ENCODE measurements at places on chromosomes 2 and 18.

- DNase-seq, result no peak
These were observed 149.2 kb downstream of the TWIST2 start for GRCh38 chr2:238997137-238997390.

- DNase-seq, result no peak
These were observed 2.0 kb downstream of the MBD5 start for GRCh38 chr2:148022882-148023281.

DNA sequence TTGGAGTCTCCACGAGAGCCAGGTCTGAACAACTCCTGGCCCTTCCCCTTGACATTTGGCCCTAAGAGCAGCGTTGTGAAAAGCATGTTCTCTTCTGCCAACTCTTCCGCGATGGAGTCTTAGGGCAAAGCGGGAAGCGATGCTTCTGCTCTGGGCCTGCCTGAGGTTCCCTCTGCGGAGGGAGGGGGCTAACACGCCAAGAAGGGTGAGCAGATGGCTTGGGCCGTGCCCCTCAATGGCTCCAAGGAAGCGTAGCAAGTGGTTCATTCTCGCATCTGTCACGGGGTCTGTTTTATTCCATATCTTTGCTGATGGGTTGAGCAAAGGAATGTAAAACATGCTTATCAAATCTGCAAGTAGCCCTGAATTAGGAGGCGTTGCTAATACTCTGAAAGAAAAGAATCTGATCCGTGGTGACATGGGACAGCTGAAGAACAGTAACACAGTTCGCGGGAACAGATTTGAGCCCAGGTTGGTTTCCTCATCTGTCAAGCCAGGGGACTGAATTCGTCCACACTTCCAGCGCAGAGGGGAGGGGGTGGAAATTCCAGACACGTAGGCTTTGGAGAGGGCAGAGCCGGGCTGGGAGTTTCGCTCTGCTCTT is 38.0 kb downstream of the DNMT3A start:
- no peak for DNase-seq

DNA sequence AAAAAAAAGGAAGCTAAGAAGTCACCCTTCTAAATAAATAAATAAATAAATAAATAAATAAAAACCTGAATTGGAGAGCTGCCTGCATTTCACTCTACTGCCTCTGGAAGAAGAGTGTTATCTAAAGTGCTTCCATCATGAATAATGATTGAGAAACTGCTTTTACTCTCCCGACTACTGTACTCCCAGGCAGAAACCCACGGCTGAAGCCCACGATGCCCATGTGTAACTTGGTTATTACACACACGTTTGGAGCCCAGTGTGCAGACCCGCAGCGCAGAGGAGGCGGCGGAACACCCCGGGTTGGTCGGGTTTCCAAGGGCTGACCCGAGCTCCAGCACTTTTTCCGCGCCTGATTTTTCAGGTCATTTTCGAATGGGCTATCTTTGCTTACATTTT is 697 bp upstream of the SPATS2L start:
- peak; percentile 80 for DNase-seq

DNA sequence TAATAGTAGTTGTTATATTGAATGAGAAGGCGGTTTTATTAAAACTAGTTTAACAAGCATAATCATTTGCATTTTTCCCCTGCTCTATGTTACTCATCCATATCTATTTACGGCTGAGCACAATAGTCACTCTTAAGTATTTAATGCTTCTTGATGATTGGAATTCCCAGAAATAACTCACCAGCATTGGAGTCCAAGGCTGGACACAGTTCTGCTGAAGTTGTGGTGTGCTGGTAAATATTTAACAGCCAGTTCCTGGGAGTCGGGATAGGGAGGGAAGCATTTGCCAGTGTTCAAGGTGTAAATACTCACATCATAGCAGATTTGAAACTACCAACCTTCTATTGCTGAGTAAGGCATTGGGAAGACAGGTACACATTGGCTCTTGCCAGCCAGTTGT is 315.1 kb downstream of the MTX2 start:
- no peak for DNase-seq

DNA sequence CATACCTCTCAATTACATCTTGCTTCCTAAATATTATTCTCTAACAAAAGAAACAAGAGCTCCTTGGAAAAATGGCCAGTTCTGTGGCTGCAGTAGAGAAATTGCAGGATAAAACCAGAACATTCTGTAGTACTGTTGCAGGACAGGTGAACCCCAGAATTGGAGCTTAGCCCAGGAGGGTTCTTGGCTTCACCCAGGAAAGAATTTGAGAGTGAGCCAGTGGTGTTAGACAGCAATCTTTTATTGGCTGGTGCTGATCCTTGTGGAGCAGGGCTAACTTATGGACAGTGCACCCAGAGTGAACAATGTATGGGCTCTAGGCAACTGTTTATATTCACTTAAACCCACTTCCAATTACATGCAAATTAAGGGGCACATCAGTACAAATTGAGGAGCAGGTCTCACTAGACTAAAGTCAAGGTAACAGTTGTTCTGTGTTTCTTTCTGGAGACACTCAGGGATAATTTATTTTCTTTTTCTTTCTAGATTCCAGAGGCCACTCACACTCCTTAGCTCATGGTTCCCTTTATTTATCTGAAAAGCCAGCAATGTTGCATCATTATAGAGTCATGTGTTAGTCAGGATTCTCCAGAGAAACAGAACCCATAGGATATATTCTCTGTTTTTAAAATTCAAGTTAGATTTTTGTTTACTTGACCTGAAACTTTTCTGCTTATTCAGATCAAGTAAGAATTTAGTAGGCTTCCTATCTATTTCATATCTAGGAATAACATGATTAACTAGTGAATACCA is 348.1 kb downstream of the CCDC85A start:
- DNase-seq, result no peak

DNA sequence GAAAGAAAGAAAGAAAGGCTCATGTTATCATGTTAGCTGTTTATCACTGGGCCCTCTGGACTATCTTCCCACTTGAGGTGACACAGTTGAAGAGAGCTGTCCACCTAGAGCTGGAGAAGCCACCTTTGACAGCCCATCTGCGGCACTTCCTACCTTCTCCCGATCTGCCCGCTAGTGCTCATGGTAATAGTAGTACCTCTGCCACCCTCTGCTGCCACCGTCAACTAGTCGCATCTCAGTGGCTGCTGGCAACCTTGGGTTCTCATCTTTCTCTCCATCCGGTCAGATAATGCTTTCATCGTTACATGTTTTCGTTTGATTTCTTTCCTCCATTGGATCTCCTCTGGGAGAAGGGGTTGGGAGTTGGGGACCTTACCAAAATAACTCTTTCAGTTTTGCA is 63.2 kb upstream of the COPS8 start:
- no peak for DNase-seq

GRCh38 chr2:173223871-173224270 is 130.8 kb upstream of the CDCA7 start:
- DNase-seq, result no peak

- DNase-seq, result no peak
These were observed 1142.2 kb downstream of the LRP1B start for GRCh38 chr2:140988597-140988996.

DNA sequence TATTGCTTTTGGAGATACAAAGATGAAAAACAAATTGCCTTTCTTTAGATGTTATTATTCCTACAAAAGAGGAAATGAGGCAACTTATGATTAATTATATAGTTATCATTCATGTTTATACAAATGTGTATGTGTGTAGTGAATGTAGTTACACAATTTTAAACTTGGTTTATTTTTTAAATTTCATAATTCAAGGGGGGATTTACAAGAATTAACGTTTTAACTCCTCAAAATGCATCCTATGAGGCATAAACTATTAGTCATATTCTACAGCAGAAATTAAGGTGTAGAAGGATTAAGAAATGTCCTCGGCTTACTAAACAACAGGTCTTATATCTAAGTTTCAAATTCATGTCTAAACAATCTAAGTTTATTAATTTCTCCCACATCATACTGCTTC is 1545.8 kb downstream of the LRP1B start:
- no peak for DNase-seq
